Tibial artery (tissue), 4 donors: ENCODE measurements at places on chromosomes 1 and 21.

GRCh38 chr1:64975127-64975526 lies 8.8 kb upstream of the JAK1 start:
- H3K4me3 ChIP-seq = no peak overlapping the region
- H3K4me1 ChIP-seq = no peaks in the 10 kb centered on the region
- peaks cover 25% of the 10 kb centered on the region for H3K36me3 ChIP-seq
- no peak overlapping the region for H3K27ac ChIP-seq

DNA sequence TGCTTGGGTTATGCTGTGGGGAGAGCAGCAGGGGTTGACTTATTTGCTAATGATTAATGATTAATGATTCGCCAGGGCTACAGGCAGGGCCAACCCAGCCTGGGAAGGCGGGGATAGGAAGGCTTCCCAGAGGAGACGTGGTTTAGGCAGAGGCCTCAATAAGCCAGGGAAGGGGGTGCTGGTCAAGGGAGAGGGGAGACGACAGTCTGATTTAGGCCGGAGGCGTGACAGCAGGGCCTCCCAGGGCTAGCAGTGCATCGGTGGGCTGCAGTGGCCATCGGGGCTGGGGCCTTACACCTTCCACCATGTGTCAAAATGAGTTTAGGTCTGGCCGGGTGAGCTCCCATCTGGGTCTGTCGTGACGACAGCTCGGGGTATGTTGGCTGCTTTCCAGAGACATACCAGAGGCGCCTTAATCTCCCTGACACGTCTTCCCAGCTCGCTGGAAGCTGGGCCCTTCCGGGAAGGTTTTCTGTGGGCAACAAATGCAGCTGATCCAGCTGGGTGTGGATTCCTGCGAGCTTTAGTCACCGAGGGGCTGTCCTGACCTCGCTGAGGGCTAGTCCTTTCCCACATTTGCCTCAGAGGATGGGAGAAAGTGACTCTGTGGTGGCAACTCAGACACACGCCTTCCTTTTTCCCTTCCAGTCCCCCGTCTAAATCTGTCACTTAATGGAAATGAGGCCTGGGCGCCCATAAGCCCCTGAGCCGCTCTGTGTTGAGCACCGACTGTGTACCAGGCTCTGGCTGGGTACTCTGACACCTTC lies 3.7 kb upstream of the SLC1A7 start:
- no peaks in the 10 kb centered on the region for H3K36me3 ChIP-seq
- no peaks in the 10 kb centered on the region for H3K27me3 ChIP-seq
- DNase-seq = peak; percentile 36
- H3K27ac ChIP-seq = peak overlapping the region; percentile 62
- no peak overlapping the region for H3K4me3 ChIP-seq

DNA sequence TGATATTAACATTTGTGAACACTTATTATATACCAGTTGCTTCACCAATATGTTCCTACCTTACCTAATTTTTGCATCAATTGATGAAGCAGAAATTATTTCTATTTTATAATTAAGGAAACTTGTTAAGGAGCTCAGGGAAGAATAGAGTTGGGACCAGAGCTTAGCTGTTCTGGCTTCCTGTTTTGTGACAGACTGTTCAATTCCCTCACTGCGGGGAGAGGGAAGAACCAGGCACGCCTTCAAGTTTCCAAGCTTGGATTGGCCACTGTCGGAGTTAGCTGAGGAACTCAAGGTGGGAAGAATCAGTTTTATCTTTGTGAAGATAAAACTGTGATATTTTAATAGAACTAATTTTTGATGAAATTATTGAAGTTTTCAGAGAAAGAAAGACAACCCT lies 142.3 kb upstream of the LMO4 start:
- no peaks in the 10 kb centered on the region for H3K4me1 ChIP-seq
- no peaks in the 10 kb centered on the region for H3K36me3 ChIP-seq
- no peak for DNase-seq
- no peak overlapping the region for H3K4me3 ChIP-seq
- no peaks in the 10 kb centered on the region for H3K27me3 ChIP-seq
- no peak overlapping the region for H3K27ac ChIP-seq

DNA sequence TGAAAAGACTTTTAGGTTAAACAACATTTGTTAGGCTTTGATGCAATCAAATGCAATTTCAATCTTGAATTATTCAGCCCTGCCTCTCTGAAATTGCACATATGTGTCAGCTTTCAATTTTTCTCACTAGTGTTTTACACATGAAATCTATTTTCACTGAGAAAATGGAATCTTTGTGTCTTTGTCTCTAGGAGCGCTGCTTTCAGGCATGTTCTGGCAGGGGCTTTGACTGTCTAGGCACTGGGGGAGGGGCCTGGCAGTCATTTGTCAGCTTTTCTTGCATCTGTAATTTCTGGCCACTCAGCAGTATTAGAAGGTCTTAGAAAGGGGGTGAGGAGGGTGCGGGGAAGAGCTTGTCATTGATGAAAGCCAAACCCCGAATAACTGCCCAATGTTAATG lies 264.4 kb downstream of the PTPRC start:
- H3K4me1 ChIP-seq = no peaks in the 10 kb centered on the region
- H3K4me3 ChIP-seq = no peak overlapping the region
- no peaks in the 10 kb centered on the region for H3K27me3 ChIP-seq
- no peak overlapping the region for H3K27ac ChIP-seq
- no peak for DNase-seq

GRCh38 chr21:38092051-38092450 lies 164.7 kb upstream of the KCNJ15 start:
- H3K4me3 ChIP-seq = no peak overlapping the region
- H3K27me3 ChIP-seq = no peaks in the 10 kb centered on the region
- DNase-seq = no peak
- no peaks in the 10 kb centered on the region for H3K4me1 ChIP-seq
- H3K36me3 ChIP-seq = no peaks in the 10 kb centered on the region

GRCh38 chr1:208607616-208608015 lies 363.4 kb upstream of the PLXNA2 start:
- no peak overlapping the region for H3K4me3 ChIP-seq
- H3K27me3 ChIP-seq = no peaks in the 10 kb centered on the region
- no peaks in the 10 kb centered on the region for H3K4me1 ChIP-seq
- no peaks in the 10 kb centered on the region for H3K36me3 ChIP-seq
- no peak for DNase-seq
- no peak overlapping the region for H3K27ac ChIP-seq

DNA sequence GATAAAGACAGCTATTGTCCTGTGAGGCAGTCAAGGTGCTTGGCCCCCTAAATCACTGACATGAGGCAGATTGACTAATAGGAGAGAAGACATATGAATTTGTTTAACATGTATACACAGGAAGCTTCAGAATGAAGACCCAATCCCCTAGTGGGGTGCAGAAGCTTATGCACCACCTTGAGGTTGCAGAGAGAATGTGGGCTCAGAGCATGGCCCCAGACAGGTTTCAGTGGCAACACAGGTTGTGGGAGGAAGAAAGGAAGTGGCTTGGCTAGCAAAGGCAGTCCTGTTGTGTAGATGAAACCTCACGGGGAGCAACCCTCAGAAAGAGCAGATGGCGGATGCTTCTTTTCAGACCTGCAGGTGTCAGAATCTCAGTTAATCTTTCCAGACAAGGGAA lies 37.0 kb upstream of the PARP1 start:
- H3K27ac ChIP-seq = no peak overlapping the region
- H3K4me3 ChIP-seq = no peak overlapping the region
- DNase-seq = no peak
- H3K36me3 ChIP-seq = no peaks in the 10 kb centered on the region

GRCh38 chr21:42677339-42678321 lies 24.2 kb downstream of the PDE9A start:
- H3K36me3 ChIP-seq = no peaks in the 10 kb centered on the region
- H3K4me1 ChIP-seq = peaks cover 11% of the 10 kb centered on the region
- H3K4me3 ChIP-seq = no peak overlapping the region
- DNase-seq = no peak

DNA sequence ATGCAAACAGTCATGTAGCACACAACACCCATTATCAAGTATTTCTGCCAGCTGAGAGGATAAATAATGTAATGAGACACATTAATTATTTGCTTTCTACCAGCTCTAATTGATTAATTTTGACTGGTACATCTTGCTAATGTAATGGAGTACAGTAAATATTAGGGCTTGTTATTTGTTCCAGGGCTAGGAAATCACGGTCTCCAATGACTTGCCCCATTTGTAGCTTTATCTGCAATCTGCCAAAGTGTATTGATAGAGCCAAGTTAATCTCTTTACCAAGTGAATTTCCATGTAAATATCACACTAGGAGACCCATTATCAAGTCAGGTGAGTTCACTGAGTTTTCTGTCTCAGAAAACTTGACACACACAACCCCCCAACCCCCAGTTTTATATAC lies 55.1 kb downstream of the RGS13 start:
- no peak for DNase-seq
- H3K27me3 ChIP-seq = no peaks in the 10 kb centered on the region
- no peak overlapping the region for H3K4me3 ChIP-seq

DNA sequence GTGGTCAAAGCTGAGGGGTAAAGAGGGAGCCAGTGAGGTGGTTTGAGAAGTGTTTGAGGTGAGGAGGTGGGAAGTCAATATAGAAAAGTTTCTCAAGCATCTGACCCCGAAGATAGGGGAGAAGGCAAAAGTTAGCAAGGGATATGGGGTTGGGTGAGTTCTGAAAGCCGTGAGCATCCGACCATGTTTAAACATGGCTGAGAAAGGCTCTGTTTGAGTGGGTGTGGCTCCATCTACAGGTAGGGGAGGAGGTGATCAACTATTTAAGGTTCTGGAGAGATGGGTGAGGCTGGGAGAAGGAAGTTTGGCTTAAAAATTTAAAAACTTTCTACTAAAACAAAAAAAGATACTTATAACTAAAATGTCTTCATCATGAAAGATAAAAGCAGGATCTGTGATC lies 273.8 kb downstream of the KCNJ6 start:
- no peaks in the 10 kb centered on the region for H3K36me3 ChIP-seq
- H3K4me1 ChIP-seq = no peaks in the 10 kb centered on the region
- H3K4me3 ChIP-seq = no peak overlapping the region
- H3K27ac ChIP-seq = no peak overlapping the region
- no peak for DNase-seq

DNA sequence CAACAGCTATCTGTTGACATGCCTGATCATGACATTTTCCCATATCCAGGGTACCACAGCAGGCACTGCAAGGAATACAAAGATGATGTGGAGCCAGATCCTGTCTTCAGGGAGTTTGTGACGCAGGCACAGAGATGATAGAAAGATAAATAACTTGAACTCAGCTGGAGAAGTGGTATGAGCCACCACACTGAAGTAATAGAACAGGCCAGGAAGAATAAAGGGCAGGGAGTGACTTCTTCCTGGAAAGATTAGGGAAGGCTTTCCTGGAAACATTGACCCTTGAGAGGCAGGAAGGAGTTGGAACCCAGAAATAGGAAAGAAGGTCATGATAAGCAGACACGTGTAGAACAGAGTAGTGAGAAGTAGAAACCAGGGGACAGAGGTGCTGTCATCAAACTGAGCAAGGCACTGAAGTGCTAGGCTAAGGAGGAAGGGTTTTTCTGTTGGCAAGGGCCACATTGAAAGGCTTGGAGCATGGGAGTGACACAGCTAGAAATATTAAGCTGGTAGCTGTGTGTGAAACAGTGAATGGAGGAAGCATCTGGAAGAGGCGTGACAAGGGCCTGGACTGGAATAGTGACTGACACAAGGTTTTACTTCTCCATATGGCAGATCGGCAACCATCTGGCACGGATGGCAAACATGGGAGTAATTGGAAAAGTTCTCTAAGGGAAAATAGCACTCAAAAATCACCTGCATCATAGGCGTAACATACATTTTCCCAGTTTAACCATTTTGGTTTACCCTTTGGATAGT lies 68.4 kb downstream of the AK5 start:
- no peak overlapping the region for H3K4me3 ChIP-seq
- no peak for DNase-seq
- H3K27ac ChIP-seq = no peak overlapping the region
- H3K27me3 ChIP-seq = no peaks in the 10 kb centered on the region

DNA sequence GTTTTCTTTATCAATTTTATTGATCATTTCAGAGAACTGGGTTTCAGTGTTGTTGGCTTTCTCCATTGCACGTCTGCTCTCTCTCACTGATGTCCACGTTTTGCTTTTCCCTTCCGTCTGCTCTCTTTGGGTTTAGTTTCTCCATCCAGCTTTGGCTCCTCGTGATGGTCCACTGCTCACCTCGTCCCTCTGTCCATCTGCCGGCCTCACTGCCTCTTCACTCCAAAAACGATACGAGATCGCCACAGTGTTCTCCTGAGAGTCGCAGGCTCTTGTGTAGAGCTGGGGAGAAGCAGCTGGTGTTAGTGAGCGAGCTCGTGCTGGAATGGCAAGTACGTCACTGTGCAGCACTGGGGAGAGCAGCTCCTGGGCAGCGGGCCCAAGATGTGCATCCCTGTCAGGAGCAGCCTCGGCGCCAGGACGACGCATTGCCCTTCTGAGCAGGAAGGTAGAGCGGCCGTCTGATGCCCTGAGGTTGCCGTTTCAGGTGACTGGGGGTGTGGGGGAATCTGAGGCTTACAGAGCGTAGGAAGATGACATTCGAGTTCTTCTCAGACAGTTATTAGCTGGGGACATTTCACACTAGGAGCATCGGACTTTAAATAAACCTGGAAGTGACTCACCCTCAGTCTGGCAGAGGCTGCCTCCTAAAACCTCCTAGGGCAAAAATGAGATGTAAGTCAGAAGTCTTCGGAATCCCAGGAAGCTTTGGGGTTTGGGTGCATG lies 31.4 kb upstream of the PCBP3 start:
- H3K27ac ChIP-seq = no peak overlapping the region
- H3K4me3 ChIP-seq = no peak overlapping the region
- DNase-seq = no peak
- H3K27me3 ChIP-seq = no peaks in the 10 kb centered on the region
- no peaks in the 10 kb centered on the region for H3K4me1 ChIP-seq
- no peaks in the 10 kb centered on the region for H3K36me3 ChIP-seq

GRCh38 chr21:38081708-38082107 lies 165.5 kb upstream of the KCNJ6 start:
- no peaks in the 10 kb centered on the region for H3K4me1 ChIP-seq
- H3K36me3 ChIP-seq = no peaks in the 10 kb centered on the region
- no peaks in the 10 kb centered on the region for H3K27me3 ChIP-seq
- DNase-seq = no peak

GRCh38 chr1:232765542-232765941 lies 39.7 kb upstream of the MAP10 start:
- H3K4me3 ChIP-seq = no peak overlapping the region
- DNase-seq = no peak
- no peaks in the 10 kb centered on the region for H3K27me3 ChIP-seq
- no peak overlapping the region for H3K27ac ChIP-seq
- no peaks in the 10 kb centered on the region for H3K36me3 ChIP-seq

- H3K36me3 ChIP-seq = no peaks in the 10 kb centered on the region
- no peak for DNase-seq
- no peak overlapping the region for H3K4me3 ChIP-seq
- no peaks in the 10 kb centered on the region for H3K27me3 ChIP-seq
Observed at GRCh38 chr21:21003701-21004100, 5.5 kb downstream of the NCAM2 start.
